AG04450 (cell line): ENCODE measurements at places on chromosomes 5 and 9. TPM values are rescaled to one million over a fixed set of nuclear protein-coding genes. Genes with fewer than 3 reads are reported as not detected.
A peak's percentile ranks its signal among the peaks of the same experiment; 100 is the strongest.

Gene PCDHA12
- not detected in 2 replicates for polyA plus RNA-seq

DNA sequence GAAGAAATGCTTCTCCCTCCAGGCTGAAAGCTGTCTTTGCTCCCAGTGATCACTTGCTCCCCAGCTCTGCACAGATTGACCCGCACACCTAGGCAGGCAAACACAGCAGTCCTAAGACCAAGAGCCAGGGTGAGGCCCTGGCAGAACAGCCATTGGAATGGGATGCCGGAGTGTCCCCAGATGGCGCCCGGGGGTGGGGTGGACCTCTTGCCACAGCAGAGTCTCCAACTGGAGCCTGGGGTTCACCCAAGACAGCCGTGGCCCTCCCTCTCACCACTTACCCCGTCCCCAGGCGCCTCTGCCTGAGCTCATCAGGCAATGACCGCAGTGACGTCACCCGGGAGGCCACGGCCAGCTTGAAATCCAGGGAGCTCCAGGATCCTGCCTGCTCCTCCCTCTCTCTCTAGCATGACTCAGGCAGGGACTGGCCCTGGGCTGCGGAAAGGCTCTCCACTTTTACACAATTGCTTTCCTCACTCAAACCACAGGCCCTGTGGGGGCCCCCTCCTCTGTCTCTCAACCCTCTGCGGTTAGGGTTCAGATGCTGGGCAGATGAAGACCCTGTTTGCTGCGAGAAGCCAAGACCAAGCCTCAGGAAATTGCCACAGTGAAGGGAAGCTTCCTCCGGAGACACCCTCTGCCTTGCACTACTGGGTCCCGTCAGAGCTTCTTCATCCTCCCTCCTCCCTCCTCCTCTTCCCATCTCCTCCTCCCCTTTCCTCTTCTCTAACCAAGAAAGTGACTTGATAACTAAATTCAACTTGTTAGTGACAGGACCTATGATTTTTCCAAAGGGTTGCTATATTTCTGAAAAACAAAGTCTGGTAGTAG, 24.3 kb upstream of the PTGES start:
- DNase-seq, result peak; percentile 98

DNA sequence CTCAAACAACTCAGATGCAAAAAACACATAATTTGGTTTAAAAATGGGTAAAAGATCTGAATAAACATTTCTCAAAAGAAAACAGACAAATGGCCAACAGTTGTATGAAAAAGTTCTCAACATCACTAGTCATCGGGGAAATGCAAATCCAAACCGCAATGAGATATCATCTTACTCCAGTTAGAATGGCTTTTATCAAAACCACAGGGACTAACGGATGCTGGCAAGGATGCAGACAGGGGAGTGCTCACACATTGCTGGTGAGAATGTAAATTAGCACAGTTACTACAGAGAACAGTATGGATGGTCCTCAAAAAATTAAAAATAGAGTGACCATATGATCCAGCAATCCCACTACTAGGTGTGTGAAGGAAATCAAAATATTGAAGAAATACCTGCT, 589.1 kb upstream of the ADAMTS16 start:
- no peak for DNase-seq

- DNase-seq, result no peak
Measured at GRCh38 chr9:34282096-34282495, 47.0 kb downstream of the KIF24 start.

DNA sequence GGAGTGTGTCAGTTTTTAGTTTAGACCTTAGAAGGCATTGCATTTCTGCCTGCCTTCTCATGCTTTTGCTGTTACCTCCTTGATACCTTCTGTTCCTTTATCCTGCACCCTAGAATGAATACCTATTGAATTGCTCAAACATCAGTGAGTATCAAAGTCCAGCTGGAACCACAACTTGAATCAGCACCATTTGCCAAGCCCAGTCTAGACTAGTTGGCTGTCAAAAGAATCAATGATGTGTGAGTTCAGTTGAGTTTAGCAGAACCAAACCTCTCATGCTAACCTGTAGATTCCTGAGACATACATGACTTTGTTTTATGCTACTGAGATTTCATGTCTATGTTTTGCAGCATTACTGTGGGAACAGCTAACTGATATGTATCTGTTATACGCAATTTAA, 116.6 kb downstream of the FAM170A start:
- DNase-seq, result no peak

GRCh38 chr5:179762781-179763176, 30.2 kb downstream of the MAML1 start:
- no peak for DNase-seq
